ENCODE measurements at places on chromosomes 1 and 21. TPM values are rescaled to one million over a fixed set of nuclear protein-coding genes. Genes with fewer than 3 reads are reported as not detected.

MMEL1 gene
- 7.6 TPM for total RNA-seq

BRDT gene
- total RNA-seq, result not detected

AKNAD1 gene
- total RNA-seq, result 3.0 TPM

ANKRD35 gene
- total RNA-seq, result 1.7 TPM

TMEM269 gene
- 0.25 TPM for total RNA-seq

DCST1 gene
- 0.25 TPM for total RNA-seq

TEX38 gene
- not detected for total RNA-seq

FAM43B gene
- total RNA-seq, result 0.74 TPM

MPL gene
- total RNA-seq, result not detected

APOBEC4 gene
- total RNA-seq, result not detected

CSMD2 gene
- total RNA-seq, result 22.9 TPM

AMPD1 gene
- not detected for total RNA-seq

VHLL gene
- 0.25 TPM for total RNA-seq

LCE6A gene
- total RNA-seq, result not detected

EFNA3 gene
- 10.6 TPM for total RNA-seq
